ENCODE measurements at places on chromosomes 1 and 21.

GRCh38 chr1:186869526-186870228, 40.9 kb downstream of the PLA2G4A start:
- no peak for DNase-seq

DNA sequence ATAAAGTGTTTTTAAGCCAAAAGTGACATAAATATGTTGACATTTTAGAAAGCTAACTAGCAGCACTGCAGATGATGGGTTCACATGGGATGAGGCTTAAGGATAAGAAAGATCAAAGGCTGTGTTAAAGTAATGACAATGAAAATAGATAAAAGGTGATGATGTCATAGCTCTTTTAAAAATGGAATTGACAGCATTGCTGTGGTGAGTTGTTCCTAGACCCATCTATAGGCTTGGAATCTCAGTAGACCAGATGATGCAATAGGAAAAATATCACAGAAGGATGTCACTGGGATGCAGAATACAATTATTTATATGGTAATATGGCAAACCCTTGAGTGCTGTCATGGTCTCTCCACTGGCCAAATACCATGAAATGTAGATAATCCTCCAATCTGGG, 286.0 kb downstream of the PLA2G4A start:
- DNase-seq, result no peak

GRCh38 chr1:99527078-99527477, 118.8 kb upstream of the PALMD start:
- DNase-seq, result no peak

DNA sequence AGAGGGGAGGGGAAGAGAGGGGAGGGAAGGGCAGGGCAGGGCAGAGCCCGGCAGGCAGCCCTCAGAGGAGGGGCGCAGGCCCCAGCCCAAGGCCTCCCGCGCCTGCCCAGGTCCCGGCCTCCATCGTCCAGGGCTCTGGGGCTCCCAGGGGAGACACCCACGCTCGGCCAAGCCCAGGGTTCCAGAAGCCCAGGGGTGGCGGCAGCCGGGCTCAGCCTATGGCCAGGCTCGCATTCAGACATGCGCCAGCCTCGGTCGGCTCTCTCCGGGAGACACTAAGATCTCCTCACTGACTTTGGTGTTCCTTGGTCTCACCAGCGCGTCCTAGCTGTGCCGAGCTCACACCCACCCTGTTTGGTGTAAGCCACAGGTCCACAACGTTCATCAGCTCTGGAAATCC, 7.1 kb upstream of the ANKRD65 start:
- DNase-seq, result no peak

DNA sequence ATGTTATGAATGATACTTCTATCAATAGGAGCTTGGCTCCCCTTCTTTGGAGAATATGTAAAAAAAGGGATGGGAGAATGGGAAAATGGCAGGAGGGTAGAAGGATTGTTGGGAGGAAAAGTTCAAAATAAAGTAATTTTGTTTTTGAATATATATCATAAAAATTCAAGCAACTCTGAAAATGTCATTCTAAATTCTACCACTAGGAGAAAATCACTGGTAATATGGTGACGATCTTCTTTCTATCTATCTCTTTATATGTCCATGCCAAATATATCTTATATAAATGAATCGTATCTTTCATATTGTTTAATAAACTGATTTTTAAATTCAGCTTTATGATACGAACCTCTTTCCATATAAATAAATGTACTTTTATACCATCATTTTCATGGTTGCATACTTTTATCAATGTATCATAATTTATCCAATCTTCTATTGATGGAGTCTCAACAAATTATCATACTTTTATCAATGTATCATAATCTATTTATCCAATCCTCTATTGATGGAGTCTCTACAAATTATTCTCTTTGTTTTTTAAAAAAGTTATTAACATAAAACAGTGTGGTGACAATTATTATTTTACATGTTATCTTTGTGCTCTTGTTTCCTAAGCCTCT, 73.7 kb upstream of the MARK1 start:
- no peak for DNase-seq

DNA sequence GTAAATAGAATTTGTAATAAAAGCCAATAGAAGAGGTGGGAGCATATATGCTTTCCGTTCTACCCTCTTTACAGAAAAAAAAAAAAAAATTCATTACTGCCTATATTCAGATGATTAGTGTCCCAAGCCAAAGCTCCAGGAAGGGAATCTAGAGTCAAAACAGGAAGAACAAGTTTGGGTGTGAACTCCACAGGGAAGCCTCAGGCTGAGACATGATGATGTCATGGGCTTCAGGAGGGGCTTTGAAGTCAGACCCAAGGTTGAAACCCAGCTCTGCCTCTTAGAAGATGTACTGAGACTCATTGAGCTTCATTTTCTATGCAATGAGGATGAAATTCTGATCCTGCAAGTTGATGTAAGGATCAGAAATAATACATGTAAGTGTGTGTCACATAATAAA, 250.0 kb upstream of the ADGRL2 start:
- DNase-seq, result no peak

DNA sequence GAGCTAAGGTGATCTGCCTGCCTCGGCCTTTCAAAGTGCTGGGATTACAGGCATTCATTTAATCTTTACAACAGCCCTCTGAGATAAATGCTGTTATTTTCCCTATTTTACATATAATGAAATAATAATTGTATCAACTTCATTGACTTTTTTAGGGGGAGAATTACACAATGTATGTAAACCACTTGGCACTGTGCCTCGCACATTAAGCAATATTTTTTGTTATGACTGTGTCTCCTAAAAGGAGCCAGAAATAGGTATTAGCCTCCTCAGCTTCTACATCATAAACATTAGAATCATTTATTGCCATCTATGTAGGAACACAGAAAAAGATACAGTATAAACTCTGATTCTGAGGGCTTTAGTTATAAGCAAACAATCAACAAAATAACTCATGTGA, 1.1 kb upstream of the DNAJC28 start:
- no peak for DNase-seq

DNA sequence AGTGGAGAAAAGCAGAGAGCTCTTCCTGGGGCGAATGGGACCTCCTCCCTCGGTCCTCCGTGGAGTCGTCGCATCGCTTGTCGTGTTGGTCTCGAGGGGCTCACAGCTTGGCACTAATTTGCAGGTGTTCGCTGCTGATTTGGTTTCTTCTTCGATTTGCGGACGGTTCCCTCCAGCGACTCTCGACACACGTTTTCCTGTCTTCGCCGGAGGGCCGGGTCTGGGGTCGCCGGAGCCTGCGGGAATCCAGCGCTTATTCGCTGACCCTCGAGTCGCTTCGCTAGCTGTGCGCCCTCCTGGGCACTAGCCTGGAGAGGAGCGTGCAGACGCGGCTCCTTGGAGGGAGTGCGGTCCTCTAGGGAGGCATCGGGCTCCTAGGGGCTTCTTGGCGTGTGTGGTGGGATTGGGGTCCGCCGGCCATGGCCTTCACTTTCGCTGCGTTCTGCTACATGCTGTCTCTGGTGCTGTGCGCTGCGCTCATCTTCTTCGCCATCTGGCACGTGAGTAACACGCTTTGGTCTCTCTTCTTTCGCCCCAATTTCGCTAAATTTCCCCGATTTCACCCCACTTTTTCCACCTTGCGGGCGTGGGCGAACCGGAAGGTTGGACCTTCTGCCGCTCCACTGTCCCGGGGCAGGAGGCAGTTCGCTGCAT, 766 bp downstream of the CNIH3 start:
- no peak for DNase-seq

GRCh38 chr21:45995686-45996179, 14.2 kb downstream of the COL6A1 start:
- no peak for DNase-seq

DNA sequence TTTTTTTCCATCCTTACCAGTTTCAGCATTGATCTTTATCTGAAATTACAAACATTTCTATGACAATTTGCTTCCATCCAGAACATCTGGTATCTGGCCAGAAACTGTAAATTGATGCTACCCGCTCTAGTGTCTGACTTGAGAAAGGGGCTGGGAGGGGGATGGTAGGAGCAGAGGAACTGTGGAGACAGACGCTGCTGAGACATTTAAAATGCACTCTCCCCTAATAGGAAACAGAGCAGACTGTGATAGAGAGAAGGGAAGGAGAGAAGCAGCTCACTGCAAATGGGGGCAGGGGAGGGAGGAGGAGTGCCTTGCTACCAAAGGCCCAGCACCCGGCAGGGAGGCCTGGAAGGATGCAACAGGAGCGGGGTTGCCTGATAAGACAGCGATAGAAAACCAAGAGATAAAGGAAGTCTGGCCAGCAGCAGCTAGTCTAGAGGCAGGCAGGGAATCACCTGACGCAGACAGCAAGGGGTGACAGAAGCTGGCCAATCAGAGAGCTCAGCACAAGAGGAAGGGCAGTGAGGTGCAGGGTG, 195.5 kb upstream of the NFIA start:
- DNase-seq, result no peak

DNA sequence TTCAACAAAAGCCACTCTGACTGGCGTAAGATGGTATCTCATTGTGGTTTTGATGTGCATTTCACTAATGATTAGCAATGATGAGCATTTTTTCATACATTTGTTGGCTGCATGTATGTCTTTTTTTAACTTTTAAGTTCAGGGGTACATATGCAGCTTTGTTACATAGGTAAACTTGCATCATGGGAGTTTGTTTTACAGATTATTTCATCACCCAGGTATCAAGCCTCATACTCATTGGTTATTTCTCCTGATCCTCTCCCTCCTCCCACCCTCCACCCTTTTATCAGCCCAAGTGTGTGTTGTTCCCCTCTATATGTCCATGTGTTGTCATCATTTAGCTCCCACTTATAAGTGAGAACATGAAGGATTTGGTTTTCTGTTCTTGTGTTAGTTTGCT, 154.1 kb upstream of the POGK start:
- no peak for DNase-seq

GRCh38 chr21:34671891-34672290, 3.1 kb downstream of the CLIC6 start:
- DNase-seq, result no peak

- no peak for DNase-seq
Observed at GRCh38 chr1:167476061-167476460, 42.3 kb downstream of the CD247 start.

DNA sequence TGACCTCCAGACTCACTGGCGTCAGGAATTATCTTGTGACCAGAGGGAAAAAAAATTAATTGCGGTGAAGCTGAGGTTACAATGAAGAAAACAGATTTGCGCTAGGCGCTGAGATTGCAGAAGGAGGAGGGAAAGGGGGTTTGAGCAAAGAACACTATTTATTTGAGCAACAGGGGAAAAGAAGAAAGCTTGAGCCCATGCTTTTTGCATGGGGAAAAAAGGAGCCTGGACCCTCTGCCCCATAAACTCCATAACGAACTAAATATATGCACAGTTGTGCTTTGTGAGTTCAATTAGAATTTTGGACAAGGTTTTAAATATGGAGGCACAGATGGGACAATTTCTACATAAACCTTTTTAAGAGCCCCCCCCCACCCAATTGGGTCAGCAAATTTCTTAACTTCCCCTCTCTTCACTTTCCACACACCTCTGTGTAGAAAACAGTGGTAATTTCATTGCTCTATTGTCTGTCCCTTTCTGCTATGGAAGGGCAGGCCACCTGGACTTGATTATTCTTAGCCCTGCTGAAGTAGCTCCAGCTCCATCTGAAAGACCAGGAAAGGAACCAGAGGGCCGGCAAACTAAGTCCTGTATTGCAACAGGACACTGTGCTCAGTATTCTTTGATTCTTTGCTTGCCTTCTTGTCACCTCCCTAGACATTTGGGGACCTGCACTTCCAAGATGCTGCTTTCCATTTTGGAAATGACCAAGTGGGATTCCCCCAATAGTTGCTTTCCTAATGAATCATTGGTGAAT, 862 bp upstream of the ID3 start:
- no peak for DNase-seq

GRCh38 chr1:207186503-207186902, 82.5 kb downstream of the C4BPA start:
- DNase-seq, result no peak

GRCh38 chr1:93681989-93682412, 364 bp upstream of the BCAR3 start:
- peak; percentile 28 for DNase-seq

DNA sequence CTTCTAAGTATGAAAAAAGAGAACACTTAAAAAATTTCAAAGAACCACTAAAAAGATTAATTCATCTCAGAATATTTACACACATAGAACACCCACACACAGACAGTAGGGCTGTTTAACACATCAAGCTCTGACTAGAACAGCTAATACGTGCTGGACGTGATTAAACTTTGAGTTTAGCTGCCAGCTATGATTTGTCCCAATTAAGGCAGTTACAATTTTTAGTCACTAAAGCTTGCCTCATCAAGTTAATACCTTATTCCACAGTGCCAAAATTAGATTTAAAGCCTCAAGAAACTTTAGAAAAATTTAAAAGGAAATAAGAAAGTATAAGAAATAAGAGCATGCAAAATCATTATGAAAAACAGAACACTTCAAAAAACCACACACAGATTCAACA, 18.9 kb downstream of the SLC16A1 start:
- no peak for DNase-seq

- DNase-seq, result no peak
Observed at GRCh38 chr21:28714777-28715464, 277.8 kb downstream of the LTN1 start.

DNA sequence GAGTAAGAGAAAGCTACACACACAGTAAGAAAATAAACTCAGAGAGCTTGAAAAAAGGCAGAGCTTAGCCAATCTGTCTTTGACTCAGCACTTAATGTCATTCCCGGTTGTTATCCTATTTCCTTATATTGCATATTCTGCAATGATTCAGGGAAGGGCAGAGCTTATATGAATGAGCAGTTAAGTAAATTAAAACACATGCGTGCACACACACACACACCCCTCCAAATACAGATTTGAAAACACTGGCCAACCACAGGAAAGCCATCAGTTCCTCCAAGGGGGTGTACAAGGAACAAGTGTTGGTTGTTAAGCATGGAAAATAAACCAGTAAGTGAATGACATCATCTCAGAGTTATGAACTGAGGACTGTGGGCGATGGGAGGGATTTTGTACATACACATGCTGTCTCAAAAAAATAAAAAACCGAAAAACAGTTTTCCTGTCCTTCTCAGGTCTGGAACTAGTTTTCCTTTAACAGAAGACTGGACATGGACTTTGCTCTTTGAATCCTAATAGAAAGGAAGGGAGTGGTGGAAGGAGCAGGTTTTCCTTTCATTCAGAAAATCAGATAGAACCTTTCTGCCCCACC, 1.0 kb downstream of the IQGAP3 start:
- no peak for DNase-seq

DNA sequence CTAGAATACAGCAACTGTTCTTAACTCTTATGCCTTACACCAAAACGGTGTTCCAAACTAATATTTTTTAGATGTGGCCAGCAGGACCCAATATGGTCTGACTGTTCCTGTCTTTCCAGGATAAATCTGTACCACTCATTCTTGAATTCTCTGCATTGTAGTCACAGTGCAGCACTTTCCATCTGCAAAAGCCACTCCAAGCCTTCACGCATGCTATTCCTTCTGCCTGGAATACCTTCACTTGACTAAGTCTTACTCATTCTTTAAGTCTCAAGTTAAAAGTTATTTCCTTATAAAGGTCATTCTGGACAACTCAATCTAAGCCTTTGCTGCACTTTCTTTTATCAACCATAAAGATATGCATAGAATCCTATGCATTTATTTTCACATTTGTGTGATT, 1194.5 kb downstream of the PLA2G4A start:
- DNase-seq, result no peak

- DNase-seq, result no peak
Observed at GRCh38 chr1:153343811-153344717, 4.6 kb downstream of the PGLYRP4 start.
